ENCODE measurements at places on chromosomes 4 and X. TPM values are rescaled to one million over a fixed set of nuclear protein-coding genes. Genes with fewer than 3 reads are reported as not detected.

DNA sequence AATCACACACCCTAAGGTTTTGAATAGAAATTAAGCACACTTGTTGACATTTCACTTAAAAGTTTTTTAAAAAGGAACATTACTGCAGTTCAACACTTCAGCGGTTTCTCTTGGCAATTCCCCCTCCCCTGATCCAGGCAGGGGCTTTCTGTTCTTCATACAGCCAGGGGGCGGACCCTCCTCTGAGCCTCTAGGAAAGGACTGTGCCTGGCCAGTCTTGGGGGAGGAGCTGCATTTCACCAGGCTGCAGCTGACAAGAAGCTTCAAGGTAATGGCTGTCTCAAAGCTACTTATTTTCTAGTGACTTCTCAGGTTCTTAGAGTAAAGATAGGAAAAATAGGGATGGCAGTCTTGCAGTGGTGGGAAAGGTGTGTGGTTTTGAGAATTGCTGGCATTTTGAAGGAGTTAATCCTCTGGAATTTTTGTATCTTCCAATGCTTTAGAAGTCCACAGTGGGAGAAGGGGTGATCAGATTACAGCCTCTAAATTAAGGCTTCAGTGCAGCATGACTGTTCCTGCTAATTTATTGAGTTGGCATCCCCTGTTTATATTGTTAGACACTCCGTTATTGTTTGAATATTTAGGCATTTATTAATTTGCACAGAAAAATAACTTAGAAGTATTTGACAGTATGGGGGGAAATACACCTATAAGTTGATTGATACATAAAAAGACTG, 33.5 kb downstream of the PWWP3B start:
- no peaks in the 10 kb centered on the region for H3K4me1 ChIP-seq
- H3K4me3 ChIP-seq: no peak overlapping the region
- no peak overlapping the region for H3K27ac ChIP-seq
- DNase-seq: no peak

DNA sequence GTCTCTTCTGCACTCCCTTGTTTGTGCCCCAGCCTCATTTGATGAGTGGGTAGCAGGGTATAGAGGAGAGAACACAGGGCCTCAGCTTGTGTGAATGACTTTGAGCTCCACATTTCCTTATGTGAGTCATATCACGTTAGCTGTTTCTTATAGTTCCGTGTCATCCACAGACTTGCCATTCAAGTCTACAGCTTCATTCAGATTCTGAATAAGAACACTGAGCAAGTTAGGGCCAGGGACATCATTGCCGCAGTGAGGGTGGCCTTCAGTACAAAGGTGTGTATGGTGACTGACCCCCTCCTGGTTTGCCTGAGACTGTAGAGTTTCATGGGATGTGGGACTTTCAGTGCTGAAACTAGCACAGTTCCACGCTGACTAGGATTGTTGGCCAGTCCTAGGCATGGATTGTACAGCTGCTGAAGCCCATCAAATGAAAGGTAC, 23.6 kb downstream of the KLF3 start:
- no peaks in the 10 kb centered on the region for H3K36me3 ChIP-seq
- no peak overlapping the region for H3K27ac ChIP-seq

- peak; percentile 56 for DNase-seq
- H3K27me3 ChIP-seq: no peaks in the 10 kb centered on the region
- H3K4me1 ChIP-seq: no peaks in the 10 kb centered on the region
- peak within 1 kb of the TSS; percentile 97 for H3K27ac ChIP-seq
These were observed at the start of gene ELF4 for GRCh38 chrX:130110379-130111219. TSS of gene ELF4 (minus strand) at chrX:130110497. CDS start at chrX:130081330, 29,167 bp downstream.

GRCh38 chr4:159564615-159565014, 461.7 kb downstream of the RAPGEF2 start:
- H3K27ac ChIP-seq: no peak overlapping the region
- no peaks in the 10 kb centered on the region for H3K36me3 ChIP-seq
- no peaks in the 10 kb centered on the region for H3K27me3 ChIP-seq
- DNase-seq: no peak
- no peaks in the 10 kb centered on the region for H3K4me1 ChIP-seq

- H3K4me1 ChIP-seq: no peaks in the 10 kb centered on the region
- DNase-seq: no peak
- H3K27me3 ChIP-seq: no peaks in the 10 kb centered on the region
These were observed 911.8 kb downstream of the CENPC start for GRCh38 chr4:66633477-66633876.

DNA sequence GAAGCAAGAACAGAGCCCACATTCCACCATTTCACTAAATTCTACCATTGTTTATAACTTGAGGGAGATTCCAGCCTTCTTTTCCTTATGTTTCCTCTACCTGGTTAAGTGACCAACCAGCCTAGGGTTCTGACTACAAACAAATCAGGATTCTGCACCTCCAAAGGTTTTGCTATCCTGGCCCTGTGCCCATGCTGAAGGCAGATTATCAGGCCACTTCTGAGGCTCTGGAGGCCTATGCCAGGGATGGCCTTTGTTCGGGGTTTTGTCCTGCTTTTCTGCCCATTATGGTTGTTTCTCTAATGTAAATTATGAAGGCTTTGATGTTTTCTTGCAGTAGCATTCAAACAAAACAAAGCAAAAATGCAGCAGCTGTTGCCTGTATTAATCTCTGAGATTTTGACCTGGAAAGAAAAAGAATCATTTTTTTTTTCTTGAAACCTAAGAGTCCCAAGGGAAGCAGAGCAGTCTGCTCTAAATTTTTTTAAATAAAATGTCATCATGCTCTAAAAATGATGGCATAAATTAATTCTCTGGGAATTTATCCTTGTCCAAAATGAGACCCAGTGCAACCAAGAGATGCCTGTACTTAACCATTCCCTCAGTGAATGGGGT, 55.6 kb downstream of the RNF150 start:
- DNase-seq: no peak
- no peaks in the 10 kb centered on the region for H3K27me3 ChIP-seq
- H3K4me1 ChIP-seq: no peaks in the 10 kb centered on the region

DNA sequence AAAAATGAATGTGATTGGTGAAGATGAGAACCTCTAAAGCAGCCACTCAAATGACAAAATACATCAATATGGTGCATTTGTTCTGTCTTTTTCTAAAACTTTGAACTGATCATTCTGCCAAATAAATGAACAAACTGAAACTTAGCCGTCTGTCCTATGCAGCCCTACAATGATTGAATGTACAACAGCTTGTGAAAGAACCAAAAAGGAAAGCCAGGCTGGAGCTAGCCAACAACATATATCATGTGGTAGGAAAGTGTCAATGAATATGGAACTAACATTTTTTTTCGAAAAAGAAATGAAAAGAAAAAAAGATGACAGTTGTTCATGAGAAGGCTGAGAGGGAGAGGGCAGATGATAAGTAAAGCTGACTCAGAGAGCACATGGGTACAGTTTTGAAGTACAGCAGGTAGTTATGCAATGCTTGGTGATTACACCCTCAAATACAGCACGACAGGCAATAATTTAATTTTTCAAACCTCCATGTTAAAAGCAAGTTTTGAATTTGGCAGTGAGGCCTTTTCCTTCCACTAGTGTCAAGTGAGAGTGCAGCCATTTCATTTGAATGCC, 21.2 kb upstream of the SLC7A11 start:
- DNase-seq: no peak
- no peaks in the 10 kb centered on the region for H3K27me3 ChIP-seq
- H3K36me3 ChIP-seq: no peaks in the 10 kb centered on the region
- no peaks in the 10 kb centered on the region for H3K4me1 ChIP-seq
- H3K27ac ChIP-seq: no peak overlapping the region
- H3K4me3 ChIP-seq: no peak overlapping the region

- no peak for DNase-seq
- no peaks in the 10 kb centered on the region for H3K36me3 ChIP-seq
- no peaks in the 10 kb centered on the region for H3K4me1 ChIP-seq
- H3K27ac ChIP-seq: no peak overlapping the region
These were observed 584.4 kb upstream of the AADAT start for GRCh38 chr4:170674176-170674575.

- no peaks in the 10 kb centered on the region for H3K27me3 ChIP-seq
- no peak for DNase-seq
These were observed 37.7 kb upstream of the LRBA start for GRCh38 chr4:151052785-151053184.

DNA sequence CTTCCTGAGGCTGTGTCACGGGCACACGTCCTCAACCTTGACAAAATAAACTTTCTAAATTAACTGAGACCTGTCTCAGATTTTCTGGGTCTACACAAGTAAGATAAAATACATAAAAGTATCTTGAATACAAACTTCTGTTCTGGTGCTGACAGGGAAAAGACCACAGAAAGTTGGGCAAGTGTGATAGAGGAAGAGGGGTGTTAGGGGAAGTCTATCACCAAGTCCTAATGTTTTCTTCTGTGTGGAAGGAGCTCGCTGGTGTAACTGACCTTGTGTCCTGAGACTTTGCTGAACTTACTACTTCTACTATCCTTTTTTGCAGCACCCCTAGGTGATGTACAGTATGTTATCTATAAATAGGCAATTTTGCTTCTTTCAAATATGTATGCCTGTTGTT, 97.0 kb upstream of the STIM2 start:
- no peaks in the 10 kb centered on the region for H3K4me1 ChIP-seq
- no peaks in the 10 kb centered on the region for H3K27me3 ChIP-seq
- H3K4me3 ChIP-seq: no peak overlapping the region
- H3K36me3 ChIP-seq: no peaks in the 10 kb centered on the region
- no peak for DNase-seq
- H3K27ac ChIP-seq: no peak overlapping the region

DNA sequence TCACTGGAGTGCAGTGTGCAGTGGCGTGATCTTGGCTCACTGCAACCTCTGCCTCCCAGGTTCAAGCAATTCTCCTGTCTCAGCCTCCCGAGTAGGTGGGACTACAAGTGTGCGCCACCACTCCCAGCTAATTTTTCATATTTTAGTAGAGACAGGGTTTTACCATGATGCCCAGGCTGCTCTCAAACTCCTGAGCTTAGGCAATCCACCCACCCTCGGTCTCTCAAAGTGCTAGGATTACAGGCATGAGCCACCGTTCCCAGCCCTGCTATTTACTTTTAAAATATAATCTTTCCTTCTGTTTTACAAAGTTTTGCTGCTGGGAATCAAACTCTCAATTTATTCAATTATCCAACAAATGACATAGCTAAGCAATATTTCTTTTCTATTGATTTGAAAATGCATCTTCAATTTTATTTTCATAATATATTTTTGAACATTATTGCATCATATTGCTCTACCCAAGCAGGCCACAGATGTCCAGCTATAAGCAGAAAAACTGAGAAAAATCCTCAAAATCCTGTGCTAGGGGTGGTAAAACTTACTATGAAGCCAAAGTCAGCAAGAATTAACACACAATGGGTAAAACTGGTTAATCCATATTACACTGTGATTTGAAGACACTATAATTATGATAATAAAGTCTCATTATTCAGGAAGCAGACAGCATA, 5.2 kb downstream of the TIFA start:
- no peaks in the 10 kb centered on the region for H3K4me1 ChIP-seq
- no peak overlapping the region for H3K4me3 ChIP-seq
- DNase-seq: no peak
- no peaks in the 10 kb centered on the region for H3K27me3 ChIP-seq

- no peaks in the 10 kb centered on the region for H3K27me3 ChIP-seq
- H3K4me1 ChIP-seq: no peaks in the 10 kb centered on the region
- H3K36me3 ChIP-seq: no peaks in the 10 kb centered on the region
- no peak overlapping the region for H3K4me3 ChIP-seq
- no peak overlapping the region for H3K27ac ChIP-seq
- DNase-seq: no peak
These were observed 52.9 kb upstream of the FRAS1 start for GRCh38 chr4:78004270-78004669.

DNA sequence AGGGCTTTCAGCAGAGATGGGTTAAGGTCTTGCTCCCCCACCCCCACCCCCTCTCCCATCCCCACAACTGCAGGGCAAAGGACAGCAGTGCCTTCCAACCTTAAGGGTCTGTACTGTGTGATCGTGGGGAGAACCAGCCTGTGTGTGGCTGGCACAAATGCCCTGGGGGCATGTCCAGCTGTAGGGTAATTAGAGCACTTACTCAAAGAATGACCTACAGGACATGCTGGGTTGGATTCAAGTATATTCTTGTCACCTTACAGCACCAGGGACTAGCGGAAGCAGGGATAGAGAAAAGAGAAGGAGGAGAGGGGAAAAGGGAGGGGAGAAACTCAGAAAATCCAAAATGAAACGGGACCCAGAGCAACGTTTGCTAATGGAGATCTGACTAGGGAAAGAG, 191.3 kb upstream of the GATB start:
- no peak for DNase-seq
- no peaks in the 10 kb centered on the region for H3K27me3 ChIP-seq
- H3K4me3 ChIP-seq: no peak overlapping the region
- H3K27ac ChIP-seq: no peak overlapping the region

GRCh38 chr4:7894677-7895181, 44.9 kb downstream of the AFAP1 start:
- no peak overlapping the region for H3K27ac ChIP-seq
- H3K27me3 ChIP-seq: no peaks in the 10 kb centered on the region
- DNase-seq: no peak
- peaks cover 9% of the 10 kb centered on the region for H3K4me1 ChIP-seq
- H3K36me3 ChIP-seq: no peaks in the 10 kb centered on the region

GRCh38 chrX:98459669-98460068, 1576.0 kb downstream of the RPA4 start:
- no peak overlapping the region for H3K27ac ChIP-seq
- peaks cover 4% of the 10 kb centered on the region for H3K27me3 ChIP-seq
- no peaks in the 10 kb centered on the region for H3K36me3 ChIP-seq

DNA sequence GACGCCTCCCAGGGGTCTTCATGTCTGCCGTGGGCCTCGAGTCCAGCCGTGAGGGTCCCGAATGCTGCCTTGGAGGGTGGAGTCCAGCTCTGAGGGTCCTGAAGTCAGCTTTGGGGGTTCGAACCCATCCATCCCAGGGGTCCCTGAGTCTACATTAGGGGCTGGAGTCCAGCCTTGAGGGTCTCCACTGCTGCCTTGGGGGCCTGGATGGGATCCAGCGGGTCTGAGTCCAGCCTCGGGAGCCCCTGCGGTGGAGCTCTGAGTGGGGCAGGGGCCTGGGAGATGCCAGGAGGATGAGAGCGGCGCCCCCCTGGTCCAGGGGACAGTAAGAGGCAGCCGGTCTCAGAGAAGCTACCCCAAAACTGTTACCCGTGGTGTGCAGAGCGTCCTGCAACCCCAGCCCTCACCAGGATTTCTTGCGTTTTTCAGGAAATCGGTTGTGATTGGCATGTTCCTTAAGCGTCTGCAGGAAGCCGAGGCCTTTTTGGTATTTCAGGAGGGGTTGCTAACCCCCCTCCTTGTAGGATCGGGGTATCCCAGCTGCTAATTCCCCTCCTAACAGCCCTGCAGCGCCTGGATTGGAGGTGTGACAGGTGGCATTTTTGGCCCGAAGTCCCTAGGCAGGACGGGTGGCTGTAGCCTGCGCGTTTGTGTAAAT, 1.7 kb upstream of the GTPBP6 start:
- no peaks in the 10 kb centered on the region for H3K4me1 ChIP-seq
- H3K36me3 ChIP-seq: no peaks in the 10 kb centered on the region
- H3K27me3 ChIP-seq: no peaks in the 10 kb centered on the region
- DNase-seq: peak; percentile 25
- H3K4me3 ChIP-seq: peak overlapping the region; percentile 84

RLIM gene
- 41.0 TPM for total RNA-seq

GDPD2 gene
- not detected for total RNA-seq

HSFX4 gene
- not detected for total RNA-seq

NLRP2B gene
- total RNA-seq: not detected

RTL3 gene
- 0.88 TPM for total RNA-seq

GAB1 gene
- total RNA-seq: 64.4 TPM

CXCL13 gene
- total RNA-seq: not detected
